ENCODE measurements at places on chromosomes 5 and 9.

DNA sequence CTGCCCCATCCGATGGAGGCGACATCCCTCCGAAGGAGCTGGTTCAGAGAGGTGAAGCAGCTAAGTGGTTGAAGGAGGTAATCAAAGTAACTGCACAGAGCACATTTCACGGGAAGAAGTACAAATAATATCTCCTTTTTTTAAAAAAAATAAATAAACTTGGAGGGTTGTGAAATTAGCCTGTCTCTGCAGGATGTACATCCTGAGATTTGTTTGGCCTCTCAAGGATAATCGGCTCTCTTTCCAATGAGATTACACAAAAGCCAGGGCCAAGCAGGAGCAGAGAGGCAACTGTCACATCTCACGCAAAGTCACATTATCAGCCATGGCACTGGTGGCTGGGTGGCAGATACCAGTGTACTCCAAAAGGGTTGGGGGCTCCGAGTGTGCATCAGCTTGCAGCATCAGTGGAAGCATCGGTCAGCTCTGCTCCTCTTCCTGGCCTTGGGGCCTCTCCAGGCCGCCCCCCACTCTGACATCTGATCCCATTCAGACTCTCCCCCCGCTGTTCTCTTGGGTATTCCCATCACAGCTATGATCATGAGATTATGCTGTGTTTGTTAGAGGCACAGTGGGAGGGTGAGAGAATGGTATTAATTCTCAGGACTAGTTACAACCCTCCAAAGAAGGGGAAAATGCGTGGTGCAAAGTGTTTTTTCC is 109.9 kb downstream of the UGCG start:
- no peak for DNase-seq

GRCh38 chr5:179923436-179923835 is 15.7 kb upstream of the TBC1D9B start:
- no peak for DNase-seq

DNA sequence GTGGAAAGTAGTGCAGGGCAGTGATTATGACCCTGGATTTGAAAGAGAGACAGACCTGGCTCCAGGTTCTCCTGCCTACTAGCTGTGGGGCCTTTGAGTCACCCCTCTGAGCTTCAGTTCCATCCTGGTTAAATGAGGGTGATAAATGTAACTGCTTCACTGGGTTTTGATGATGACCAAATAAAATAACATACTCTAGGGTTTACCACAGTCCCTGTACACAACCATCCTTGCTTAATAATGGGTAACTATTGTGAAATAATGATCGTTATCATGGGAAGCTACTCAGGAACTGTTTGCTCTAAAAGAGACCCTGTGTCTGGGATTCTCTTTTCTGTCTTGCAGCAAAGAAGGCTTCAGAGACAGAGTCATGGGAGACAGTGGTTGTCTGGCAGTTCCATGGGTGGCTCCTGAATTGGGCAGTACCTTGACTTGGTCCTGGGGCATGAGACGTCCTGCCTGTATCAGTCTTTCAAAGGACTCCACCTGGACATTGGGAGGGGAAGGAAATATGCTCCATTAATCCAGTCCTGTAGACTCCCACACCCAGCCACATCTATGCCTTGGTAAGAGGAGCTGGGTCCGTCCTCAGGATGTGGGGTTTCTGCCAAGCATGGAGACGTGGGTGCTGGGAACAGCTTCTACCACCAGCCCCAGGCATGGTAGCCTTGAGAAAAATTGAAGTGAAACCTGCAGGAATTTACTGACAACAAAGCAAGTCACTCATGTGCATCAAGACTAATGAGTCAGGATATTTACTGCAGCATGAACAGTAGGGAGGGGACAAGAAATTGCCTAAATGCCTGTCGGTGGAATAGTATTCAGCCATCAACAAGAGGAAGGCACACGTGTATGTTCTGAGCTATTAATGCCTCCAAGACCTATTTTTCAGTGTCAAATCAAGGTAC is 23.4 kb downstream of the AKNA start:
- DNase-seq = no peak

- DNase-seq = no peak
Measured at GRCh38 chr9:138007918-138008841, 130.6 kb downstream of the CACNA1B start.

DNA sequence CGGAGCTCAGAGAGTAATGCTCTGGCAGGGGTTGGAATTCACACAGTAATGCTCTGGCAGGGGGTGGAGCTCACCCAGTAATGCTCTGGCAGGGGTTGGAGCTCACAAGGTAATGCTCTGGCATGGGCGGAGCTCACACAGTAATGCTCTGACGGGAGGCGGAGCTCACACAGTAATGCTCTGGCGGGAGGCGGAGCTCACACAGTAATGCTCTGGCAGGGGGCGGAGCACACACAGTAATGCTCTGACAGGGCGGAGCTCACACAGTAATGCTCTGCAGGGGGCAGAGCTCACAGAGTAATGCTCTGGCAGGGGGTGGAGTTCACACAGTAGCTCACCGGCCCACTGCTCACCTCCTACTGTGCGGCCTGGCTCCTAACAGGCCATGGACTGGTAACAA is 47.2 kb upstream of the LPCAT1 start:
- DNase-seq = no peak

GRCh38 chr5:37882636-37883035 is 42.8 kb upstream of the GDNF start:
- DNase-seq = no peak

- DNase-seq = no peak
Measured at GRCh38 chr9:74861773-74862474, 25.8 kb downstream of the TRPM6 start.

Measured in activated CD8-positive, alpha-beta memory T cell treated with anti-CD3 and anti-CD28 coated beads for 48 hours (primary cell).